Central memory CD4-positive, alpha-beta T cell (primary cell): ENCODE measurements at places on chromosomes 7 and 10.
A peak's percentile ranks its signal among the peaks of the same experiment; 100 is the strongest.

DNA sequence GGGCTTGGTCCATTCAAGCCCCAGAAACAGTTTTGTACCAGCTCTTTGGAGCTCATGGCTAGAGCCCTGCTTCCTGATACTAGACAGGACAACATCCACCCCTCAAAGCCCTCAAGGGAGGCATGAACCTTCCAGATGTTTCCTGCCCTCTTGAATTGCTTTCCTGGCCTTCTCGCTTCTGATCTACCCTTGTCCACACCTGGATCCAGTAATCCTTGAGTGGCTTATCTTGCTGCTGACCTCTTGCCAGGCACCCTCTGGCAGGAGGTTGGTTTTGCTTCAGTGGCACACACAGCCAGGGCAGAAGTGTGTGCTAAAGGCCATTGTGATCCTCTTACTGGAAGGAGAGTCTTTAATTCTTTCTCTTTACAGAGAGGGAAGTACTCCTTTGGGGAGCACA, 495.8 kb downstream of the PLXNA4 start:
- DNase-seq: no peak

DNA sequence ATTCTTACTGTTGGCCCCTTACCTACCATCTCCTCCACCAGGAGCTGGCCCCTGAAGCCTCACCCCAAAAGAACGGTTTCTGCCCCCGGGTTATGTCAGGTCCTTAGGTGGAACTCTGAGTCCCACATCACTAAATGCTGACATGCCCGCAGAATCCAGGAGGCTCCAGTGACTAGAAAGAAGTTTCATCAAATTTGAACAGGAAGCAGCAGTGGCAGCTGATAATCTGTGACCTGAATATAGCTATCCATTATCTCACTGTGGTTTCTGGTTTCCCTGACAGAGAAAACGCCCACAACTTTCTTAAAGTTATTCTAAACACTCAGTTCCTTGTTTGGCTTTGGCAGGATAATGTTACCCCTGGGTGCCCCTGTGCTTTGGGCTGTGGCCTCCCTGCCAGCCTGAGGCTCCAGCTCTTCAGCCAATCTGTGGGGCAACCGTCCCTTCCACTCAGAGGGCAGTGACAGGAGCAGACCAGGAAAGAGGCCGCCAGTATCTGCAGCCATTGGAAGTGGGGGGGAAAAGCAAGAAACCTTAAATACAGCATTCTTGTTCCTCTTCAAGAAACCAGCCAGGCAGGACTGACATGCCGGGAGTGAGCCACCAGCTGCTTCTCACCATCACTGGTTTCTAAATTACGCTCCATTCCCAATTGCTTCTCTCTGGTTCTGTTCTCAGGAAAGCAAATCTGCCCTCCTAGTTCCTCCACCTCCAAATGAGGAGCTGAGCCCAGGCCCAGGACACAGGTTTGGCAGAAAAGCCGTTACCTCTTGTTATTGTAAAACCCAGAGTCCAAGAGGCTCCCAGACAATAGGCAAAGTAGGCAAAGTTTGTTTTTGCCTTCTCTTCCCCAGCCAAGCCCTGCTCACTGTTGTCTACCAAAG, 41.2 kb upstream of the VCL start:
- DNase-seq: peak; percentile 74

DNA sequence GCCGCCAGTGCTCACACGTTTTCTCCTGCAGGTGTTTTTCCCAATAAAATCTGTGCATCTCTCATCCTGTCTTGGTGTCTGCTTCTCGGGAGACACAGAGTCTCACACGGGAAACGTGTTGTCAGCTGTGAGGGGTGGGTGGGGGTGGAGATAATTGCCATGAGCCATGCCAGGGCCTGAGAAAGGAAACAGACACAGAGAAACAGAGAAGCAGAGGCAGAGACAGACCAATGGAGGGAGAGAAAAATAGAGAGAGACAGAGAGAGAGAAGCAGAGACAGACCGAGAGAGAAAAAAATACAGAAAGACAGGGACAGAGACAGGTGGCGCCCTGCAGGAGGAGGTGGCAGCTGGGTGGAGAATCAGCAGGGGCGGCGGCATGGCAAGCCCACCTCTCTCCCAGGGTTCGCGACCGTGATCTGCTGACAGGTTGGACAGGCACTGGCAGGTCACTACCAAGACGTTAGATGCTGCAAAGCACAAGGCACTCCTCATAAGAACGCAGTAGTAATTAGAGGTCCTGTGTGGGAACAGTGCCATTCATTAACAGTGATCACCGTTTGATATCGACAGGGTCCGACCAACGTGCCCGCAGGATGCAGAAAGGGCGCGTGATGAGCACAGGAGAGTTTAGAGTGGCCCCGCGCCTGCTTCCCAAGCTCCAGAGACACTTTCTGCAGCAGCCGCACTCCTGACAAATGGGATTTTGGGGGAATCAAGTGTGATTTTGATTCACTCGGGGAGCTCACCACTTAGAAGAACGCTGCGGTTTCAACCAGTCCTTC, 70.5 kb upstream of the INSIG1 start:
- DNase-seq: no peak

- no peak for DNase-seq
Observed at GRCh38 chr10:51422311-51423120, 276.9 kb downstream of the CSTF2T start.

DNA sequence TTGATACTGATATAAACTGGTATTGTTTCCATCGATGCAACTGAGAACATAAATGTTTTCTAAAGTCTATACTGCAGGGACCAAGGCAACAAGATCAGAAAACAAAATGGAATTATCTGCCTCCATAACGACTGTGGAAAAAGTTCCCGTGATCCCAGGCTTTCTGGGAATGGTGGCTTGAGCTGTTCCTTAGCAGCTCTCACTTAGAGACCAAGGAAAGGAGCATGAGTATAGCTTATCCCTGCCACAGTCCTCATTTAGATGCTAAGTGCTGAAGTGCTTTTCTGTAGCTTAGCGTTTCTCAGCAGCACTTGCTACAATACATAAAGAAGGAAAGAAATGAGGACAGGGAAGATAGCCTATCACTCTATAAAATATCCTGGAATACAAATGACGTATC, 5.5 kb downstream of the WNT8B start:
- no peak for DNase-seq

DNA sequence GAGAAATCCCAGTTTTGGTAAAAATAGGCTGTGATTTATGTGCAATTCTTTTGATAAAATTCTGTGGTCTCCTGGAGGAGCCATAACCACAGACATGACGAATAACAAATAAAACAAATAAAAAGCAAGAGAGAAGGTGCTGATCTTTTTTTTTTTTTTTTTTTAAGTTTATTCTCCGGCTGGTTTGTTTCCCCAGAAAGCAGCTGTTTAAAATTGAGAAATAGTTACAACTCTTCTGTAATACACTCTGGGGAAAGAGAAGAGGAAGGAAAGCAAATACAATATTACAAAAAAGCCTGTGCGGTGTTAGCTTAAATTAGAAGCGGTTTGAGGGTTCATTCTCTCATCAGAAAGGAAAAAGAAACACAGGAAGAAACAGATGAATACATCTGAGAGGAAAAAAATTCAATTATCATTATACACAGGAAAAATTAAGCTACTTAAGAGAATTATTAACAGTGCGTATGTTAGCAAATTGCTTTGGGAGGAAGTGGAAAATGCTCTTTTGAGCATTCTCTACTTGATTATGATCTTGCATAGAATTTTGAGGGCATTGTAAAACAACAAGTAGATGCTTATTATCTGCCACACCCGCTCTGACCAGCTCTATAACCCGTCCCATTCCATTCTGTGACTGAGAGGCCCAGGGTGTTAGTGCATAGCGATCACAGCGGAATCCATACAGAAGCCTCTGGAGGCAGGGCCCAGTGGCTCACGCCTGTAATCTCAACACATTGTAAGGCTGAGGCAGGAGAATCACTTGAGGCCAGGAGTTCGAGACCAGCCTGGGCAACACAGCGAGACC, 40.6 kb upstream of the WAC start:
- DNase-seq: no peak

DNA sequence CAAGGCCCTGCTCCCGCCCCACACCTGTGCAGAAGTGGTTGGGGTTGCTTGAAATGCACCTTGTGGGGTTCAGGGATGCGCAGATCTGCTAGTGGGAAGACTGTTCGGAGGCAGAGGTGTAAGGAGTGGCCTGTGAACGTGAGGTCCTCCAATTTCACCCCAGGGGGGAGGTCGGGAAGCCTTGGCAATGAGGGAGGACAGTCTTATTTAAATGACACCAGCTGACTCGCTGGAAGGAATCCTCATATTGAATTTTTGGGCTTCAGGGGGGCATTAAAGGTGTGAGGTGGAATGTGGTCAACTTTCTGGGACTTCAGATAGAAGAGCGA, 218.8 kb upstream of the CELF2 start:
- DNase-seq: no peak

DNA sequence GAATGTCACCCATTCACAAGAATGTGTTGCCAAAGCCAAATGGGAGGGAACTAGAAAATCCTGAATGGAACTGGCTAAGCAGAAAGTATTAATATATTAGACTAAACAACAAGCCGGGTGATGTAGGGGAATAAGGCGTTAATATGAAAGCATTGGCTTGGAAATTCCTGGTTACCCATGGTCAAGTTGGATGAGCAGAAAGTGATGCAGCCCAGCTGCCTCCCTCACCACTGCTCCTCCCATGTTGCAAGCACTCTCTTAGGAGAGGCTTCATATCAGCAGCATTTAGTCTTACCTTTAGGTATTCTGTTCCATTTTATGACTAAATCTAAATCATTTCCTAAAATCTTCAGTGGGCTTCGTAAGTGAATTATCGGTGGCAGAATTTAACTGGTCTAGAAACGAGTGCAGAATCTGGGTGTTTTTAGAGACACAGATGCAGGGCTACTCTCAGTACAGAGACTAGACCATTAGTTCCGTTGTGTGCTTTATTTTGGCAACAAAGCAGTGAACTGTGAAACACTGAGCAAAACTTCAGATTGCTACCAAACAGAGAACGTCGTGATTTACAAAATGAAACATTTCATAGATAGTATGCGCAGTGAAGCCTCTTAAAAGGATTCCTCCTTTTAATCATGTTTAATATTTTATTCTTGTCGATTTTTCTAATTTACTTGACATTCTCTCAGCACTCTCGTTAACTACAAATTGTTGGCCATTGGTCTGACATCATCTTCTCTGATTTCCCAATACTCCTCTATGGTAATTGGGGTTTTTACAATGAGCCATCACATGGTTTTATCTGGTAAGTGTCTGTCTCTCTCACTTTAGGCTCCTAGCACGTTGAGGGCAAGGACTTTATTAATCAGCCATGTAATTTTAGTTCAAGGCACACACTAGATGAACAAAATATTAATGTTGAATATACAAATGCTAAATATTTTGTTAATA, 22.0 kb upstream of the HGF start:
- DNase-seq: no peak

- no peak for DNase-seq
Observed at GRCh38 chr7:149216402-149216801, 21.1 kb downstream of the ZNF282 start.

DNA sequence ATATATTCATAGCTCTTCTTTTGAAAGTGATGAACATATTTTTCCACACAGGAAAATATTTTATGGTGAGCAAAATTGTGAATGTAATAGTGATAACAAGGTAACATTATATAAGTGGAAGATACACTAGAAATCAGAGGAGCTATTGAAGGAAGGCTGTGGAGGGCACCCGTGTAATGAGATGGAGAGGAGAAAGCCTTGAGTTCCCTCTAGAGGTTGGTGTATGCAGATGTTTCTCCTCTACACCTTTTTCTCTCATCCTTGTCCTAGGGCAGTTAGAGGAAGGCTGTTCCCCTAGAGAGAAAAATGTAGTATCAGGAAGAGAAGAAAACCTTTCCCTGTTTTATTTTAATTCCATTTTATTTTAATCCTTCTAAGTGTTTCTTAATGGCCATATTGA, 54.6 kb upstream of the NRG3 start:
- no peak for DNase-seq

DNA sequence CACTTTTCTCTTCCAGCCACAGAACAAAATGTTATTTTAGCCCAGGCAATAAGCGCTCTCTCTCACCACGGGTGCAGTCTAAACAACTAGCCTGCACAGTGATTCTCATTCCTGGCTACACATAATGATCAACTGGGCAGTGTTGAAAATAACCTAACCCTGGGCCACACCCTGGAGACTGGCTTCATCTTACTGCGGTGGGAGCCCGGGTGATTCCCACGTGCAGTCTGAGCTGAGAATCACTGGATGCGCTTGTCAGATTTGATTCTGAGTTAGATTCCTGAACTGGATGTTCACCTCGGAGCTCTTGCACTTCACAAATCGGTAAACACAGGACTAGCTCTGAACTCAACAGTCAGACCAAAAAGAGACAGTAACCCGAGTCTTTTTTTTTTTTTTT, 14.9 kb downstream of the ZC3HAV1 start:
- no peak for DNase-seq

DNA sequence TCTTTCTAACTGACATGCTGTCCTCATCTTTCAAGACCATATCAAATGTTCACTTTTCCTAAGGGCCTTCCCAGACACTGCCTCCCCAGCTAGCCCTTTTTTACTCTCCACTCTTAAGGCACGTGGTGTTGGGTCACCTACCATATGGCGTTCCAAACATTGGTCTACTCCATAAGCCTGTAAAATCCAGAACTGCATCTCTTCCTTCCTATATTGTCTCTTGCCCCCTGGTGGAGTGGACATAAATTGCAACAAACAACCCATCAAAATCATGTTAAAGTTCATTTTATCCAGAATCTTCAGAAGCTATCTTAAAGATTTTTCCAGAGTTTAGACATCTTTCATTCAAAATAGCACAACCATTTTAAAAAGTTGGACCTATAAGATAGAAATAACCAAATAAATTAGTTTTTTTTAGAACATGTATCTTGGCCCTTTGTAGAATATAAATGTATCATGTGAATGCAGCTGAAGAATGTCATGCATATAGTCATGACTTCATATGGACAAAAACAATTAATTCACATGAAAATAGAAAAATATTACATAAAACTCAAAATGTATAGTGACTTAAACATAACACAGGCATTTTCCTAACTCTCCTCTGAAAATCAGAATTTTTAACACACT, 180.6 kb upstream of the CHRM2 start:
- no peak for DNase-seq

GRCh38 chr10:63384675-63385074, 81.1 kb downstream of the JMJD1C start:
- no peak for DNase-seq

GRCh38 chr10:111973306-111973705, 210.3 kb downstream of the GPAM start:
- no peak for DNase-seq

DNA sequence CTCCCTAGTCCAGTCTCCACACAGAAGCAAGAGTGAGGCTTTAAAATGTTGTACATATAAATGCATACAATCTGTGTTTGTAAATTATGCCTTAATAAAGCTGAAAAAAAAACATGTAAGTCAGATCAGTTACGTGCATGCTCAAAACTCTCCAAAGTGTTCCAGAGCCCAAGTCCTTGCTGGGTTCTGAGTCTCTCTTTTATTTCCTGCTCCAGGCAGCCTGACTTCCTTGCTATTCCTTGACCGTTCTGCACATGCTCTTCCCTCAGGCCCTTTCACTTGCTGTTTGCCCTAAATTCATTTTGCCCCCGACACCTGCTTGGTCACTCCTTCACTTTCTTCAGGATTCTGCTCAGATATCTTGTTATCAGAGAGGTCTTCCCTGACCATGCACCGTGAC, 770.1 kb downstream of the PHTF2 start:
- no peak for DNase-seq
